ENCODE measurements at places on chromosomes 12 and 14.

DNA sequence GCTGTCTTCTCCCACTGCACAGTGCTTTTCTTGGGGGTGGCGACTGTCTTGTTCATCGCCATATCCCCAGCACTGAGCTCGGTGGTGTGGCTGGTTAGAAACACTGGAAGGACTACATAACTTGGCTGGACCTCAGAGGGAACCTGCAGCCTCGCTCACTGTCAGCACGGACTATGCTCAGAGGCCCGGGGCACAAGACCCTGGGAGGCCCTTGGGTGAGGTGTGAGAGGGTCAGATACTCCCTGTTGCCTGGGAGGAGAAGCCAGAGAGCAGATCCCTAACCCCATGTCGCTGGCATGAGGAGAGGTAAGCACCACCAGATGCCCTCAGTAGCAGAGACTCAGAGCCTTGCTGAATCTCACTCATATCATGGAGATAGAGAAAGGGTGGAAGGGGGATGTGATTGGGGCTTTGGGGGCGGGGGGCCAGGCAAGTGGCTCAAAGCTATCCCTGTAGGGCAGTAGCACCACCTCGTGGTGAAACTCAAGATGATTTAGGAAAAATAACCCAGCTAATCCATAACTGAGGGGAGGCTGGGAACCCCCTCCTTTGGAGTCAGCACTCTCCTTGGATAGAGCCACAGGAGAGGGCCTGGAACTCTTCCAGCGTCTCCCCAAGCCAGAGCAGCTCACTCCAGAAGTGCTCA lies 18.7 kb upstream of the HDAC7 start:
- peak; percentile 29 for DNase-seq

DNA sequence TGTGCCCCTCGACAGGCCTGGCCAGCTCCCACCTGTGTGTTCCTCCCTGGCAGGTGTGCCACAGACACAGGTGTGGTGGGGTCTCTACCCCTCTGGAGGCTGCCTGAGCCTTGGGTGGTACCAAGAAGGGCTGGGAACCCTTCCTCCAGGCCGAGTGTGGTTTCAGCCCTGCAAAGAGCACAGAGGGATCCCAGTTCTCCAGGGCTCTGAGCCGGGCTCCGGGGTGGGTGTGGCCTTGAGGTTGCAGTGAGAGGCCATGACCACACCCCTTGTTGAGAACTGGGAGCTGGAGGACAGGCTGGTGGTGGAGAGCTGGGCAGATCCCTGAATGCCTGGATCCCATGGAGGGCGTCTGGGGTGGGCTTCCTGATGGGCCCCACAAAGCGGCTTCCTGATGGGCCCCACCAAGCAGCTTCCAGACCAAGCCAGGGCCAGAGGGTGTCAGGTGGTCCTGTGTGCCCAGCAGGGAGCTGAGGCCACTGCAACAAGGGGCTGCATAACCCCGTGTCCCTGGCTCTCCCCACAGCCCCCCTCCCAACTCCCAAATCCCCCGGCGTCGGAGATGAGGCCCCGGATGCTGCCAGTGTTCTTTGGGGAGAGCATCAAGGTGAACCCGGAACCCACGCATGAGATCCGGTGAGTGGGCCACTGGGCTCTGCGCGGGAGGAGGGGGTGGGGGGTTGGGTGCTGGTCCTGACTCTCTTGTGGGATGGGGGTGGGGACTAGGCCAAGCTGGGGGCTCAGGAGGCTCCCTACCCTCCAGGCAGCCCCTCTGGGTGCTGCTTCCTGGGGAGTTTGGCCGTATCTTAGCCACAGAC lies 16.6 kb downstream of the RFLNA start:
- no peak for DNase-seq

- no peak for DNase-seq
Observed at GRCh38 chr14:90942511-90942910, 117.9 kb downstream of the RPS6KA5 start.

GRCh38 chr12:125382926-125383325 lies 317.7 kb downstream of the AACS start:
- DNase-seq: no peak

GRCh38 chr14:36317650-36318049 lies 2.8 kb downstream of the MBIP start:
- DNase-seq: no peak
